Fibroblast of upper back skin (primary cell): ENCODE measurements at places on chromosomes 6 and 20.
A peak's percentile ranks its signal among the peaks of the same experiment; 100 is the strongest.

DNA sequence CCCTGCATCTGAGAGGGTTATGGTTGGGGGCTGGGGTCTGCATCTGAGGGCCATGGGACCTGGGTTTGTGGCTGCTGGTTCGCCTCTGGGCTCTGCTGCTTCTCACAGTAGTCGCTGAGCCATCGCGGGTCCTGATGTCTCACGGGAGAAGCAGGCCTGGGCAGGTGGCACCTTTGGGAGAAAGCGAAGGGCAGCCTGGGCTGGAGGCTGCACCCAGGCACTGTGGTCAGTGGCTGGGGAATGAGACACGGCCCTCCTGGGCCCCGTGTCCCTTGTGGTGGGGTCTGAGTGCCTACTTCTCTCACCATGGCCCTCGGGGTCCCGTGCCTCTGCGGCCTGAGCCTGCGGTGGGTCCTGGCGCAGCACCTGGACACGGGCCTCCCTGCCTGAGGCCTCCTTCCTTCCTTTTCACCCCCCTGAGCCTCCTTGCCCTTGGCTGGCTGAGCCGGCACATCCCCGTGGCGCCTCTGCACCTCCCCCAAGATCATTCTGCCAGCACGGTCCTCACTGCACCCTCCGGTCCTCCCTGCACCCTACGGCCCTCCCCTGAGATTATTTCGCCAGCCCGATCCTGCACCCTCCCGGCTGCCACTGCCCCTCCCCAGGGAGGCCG lies 206.0 kb downstream of the ERMARD start:
- no peak for DNase-seq

- no peak for DNase-seq
Measured at GRCh38 chr20:57069442-57069841, 197.0 kb downstream of the BMP7 start.

DNA sequence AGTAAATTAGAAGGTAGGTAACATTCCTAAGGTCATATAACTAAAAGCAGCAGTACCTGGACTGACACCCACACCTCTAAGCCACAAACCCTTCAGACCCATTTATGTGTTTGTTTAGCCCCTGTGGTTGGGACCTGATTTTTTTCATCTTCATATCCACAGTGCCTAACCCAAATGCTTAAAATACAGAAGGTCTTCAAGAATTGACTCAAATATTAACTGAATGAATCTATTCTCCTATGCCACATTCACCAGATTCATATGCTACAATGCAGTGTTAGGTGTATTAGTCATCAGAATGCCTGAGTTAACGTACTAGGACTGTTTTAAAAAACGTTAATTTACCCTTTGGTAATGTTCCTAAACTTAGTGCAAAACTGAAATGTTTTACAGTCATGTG lies 124.8 kb downstream of the AHI1 start:
- peak; percentile 33 for DNase-seq

GRCh38 chr6:18102783-18103509 lies 19.5 kb downstream of the NHLRC1 start:
- DNase-seq = no peak

DNA sequence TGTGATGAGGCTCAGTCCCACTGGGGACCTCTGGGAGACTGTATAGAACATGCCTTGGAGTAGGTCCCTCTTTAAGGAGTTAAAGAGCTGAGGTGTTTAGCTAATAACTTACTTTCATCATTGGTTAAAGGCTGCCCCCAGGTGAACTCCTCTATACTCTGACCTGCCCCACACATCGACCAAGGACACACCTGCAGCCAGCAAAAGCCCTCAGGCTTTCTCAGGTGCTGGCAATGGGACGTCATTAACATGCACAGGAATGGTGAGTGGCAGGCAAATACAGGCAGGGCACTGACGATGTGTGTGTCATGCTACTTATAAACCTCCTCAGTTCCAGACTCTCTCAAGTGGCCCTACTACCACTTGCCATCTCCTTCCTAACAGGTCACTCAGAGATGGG lies 366.4 kb downstream of the KIF16B start:
- no peak for DNase-seq

- DNase-seq = no peak
Measured at GRCh38 chr6:66210964-66211363, 503.9 kb upstream of the EYS start.

GRCh38 chr6:100378576-100378975 lies 86.1 kb downstream of the SIM1 start:
- no peak for DNase-seq

- no peak for DNase-seq
Measured at GRCh38 chr20:64244281-64244805, 11.2 kb upstream of the PCMTD2 start.

DNA sequence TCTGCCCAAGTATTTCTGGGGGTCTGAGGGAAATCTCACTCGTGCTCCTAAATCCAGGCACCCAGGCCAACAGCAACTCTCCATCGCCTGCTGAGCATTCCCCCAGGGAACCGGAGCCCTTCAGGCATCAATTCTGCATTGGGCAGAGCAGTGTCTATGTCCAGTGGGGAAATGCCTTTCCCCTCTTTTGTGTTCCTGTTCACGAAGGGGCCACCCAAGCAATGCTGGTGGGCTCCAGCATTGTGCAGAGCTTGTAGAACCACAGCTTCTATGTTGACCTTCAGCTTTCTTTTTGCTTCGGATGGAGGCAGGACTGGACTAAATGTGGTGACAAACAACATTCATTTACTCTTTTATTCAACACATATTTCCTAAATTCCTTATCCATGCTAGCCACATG lies 27.2 kb upstream of the DDR1 start:
- no peak for DNase-seq

DNA sequence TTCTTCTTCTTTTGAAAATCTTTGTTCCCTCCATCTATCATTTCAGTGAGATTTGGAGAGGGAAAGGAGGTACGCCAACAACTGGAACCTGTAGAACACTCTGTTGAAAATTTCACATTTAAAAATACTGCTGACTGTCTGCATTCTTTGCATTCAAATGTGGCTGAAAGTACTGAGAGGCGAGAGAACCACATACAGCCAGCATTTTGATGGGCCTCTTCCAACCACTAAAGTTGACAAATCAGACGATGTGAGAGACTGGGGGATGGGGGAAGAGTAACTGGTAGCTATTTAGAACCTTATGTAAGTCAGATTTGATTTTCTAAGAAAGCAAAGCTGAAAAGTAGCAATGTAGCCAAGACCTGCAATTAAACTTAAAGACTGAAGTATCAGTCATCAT lies 77.5 kb downstream of the FKBP5 start:
- DNase-seq = peak; percentile 90

DNA sequence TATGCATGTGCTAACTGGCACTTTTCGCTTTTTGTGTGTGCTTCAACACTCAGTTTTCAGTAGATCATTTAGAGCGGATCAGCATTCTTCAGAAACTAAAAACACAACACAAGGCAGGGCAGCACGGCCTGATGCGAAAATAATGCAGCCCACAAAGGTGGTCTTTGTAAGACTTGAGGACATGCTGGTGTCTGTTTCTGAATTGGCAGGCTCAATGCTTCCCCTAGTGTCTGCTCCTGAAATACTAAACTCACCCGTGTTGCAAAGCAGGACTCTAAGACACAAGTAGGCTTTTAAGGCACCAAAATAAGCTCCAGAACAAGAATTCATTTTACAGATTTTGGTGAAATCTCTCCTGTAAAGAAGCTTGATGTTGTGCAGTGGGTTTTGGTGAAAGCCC lies 676.5 kb downstream of the TENT5A start:
- peak; percentile 29 for DNase-seq

GRCh38 chr6:68468244-68468884 lies 166.7 kb upstream of the ADGRB3 start:
- no peak for DNase-seq

DNA sequence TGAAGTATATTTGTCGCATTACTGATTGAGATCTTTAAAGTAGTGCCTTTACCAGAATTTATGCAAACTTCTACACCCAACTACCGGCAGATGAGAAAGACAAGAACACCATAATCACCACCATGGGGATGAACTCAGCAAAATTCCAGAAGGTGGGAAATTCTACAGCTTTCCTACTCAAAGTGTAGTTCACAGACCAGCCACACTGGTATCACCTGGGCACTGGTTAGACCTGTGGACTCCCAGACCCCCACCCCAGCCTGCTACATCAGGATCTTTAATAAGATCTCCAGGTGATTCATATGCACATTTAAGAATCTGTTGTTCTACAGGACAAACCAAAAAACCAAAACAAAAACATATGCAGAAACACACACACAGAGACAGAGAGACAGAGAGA lies 67.9 kb downstream of the POPDC3 start:
- DNase-seq = no peak

GRCh38 chr20:48224533-48225050 lies 439.3 kb upstream of the SULF2 start:
- DNase-seq = peak; percentile 24

DNA sequence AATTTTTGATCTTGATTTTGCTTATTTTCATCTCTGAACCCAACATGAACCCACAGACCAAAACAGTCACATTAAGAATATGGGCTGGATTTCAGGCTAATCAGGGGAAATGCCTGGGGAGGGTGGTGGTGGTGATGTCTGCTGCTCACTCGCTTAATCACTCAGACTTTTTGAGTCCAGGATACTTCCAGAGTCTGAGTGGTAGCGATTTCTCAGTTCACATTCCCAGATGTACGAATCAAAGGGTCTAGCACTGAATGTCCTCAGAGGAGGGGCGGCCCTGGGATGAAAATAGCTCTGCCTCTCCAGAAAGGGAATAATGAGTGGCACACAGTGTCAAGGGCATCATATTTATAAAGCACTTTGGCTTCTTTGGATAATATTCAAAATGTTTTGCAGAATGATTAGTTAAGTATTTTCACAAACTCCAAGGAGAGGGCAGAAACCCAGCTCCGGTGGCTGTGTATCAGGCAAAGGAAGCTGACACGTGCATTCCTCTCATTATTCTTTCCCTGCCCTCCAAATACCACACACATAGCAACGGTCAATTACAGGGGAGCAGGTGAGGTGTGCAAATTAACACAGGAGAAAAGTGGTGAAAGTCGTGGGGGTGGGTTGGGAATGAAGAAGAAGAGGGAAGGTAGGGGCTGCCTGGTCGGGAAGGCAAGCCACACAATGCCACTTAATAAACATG lies 345.2 kb upstream of the RSPO3 start:
- peak; percentile 59 for DNase-seq

GRCh38 chr6:75202676-75203131 lies 3.1 kb downstream of the COL12A1 start:
- peak; percentile 45 for DNase-seq

DNA sequence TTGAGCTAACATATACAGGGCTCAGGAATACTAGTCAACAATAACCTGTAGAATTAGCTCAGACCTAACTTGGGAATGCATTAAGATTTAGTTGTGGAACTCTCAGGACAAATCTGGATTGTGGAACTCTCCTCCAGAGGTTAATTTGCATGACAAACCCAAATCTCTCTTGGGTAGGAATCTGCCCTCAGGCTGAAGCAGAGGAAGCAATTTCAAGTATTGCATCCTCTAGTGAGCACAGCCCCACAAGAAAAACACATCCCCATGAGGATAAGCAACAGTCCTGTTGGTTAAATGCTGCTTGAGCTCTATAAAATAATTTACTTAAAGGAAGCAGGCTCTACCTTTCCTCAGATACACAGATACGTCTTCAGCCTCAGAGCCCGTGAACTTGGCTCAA lies 170.9 kb upstream of the STXBP5 start:
- DNase-seq = no peak

GRCh38 chr20:8744228-8744844 lies 324.6 kb upstream of the PLCB4 start:
- peak; percentile 78 for DNase-seq

DNA sequence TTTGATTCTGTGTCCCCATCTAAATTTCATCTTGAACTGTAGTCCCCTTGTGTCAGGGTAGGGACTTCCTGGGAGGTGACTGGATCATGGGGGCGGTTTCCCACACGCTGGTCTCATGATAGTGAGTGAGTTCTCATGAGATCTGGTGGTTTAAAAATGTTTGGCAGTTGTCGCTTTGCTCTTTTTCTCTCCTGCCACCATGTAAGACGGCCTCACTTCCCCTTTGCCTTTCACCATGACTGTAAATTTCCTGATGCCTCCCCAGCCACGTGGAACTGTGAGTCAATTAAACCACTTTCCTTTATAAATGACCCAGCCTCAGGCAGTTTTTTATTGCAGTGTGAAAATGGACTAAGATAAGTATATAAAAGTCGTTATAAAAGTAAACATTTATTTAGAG lies 80.5 kb upstream of the SGK1 start:
- no peak for DNase-seq

DNA sequence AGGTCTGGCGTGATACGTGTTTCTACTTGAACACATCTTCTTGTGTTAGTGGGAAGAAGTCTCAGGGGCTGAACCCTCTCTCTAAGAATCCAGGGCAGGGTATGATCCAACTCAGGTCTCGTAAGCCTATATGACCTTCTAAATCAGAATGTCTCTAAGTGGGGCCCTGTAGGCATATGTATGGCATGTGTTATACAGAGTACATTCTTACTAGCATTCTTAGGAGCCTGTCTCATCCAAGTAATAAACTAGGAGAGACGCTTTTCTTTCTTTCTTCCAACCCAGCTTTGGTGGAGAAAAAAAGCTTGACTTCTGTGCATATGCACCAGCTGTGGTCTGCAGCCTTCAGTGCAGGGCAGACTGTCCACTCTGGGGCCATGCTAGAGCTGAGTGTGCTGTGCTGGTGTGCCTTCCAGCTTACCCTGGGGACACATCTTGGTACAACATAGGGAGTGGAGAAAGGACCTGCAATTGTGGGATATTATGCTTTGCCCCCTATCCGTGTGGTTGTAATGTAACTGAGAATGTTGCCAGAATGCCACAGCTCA lies 47.3 kb downstream of the L3MBTL3 start:
- DNase-seq = peak; percentile 67

GRCh38 chr6:14316651-14317386 lies 199.2 kb downstream of the CD83 start:
- no peak for DNase-seq

GRCh38 chr6:22102671-22103070 lies 194.2 kb downstream of the PRL start:
- DNase-seq = peak; percentile 34

- no peak for DNase-seq
Measured at GRCh38 chr20:1896484-1897258, 1.5 kb downstream of the SIRPA start.

DNA sequence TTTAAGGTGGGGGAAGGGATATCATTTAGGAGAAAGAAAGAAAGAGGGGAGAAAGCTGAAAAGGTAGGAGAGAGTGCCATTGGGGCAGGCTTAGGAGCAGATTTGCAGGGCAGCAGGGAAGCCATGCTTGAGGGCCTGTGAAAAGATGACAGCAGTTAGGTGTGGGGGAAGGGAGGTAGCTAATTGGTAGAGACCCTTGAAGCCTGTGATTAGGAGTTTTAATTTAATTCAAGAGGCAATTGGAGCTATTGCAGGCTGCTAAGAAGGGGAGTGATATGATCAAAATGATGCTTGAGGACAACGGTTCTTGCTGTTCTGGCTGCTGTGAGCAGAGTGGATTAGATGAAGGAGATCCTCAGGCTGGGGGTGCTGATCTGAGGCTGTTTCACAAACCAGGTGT lies 24.5 kb upstream of the SEC63 start:
- DNase-seq = no peak
